Neuronal stem cell (in vitro differentiated cells): ENCODE measurements at places on chromosomes 2 and 18.

DNA sequence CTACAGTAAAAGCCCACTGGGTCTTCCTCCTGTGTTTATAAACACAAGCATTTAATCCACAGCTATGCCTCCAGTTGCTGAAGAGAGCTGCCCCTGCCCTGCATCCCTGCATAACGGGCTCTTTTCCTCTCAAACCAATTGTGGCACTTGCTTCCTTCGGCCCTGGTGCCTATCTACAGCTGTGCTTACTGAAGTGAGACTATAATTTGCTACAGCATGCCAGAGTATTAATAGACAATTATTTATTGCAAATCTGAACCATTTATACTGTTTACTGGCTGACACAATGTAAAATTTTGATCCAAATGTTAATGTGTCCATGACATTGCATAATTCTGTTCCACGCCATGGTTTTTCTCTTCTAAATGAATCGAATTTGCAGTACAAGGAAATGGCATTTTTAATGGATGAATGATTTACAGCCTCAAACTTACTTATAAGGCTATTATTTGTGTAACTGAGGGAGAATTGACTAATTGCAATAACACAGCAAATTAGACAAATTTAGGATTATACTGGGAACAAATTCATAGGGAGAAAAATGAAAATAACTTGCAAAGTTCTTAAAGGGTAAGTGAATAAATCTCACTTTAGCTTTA is 457.0 kb upstream of the HNRNPA3 start:
- no peak for DNase-seq

- no peak for DNase-seq
These were observed 229.3 kb upstream of the ZSWIM2 start for GRCh38 chr2:187078297-187078696.

DNA sequence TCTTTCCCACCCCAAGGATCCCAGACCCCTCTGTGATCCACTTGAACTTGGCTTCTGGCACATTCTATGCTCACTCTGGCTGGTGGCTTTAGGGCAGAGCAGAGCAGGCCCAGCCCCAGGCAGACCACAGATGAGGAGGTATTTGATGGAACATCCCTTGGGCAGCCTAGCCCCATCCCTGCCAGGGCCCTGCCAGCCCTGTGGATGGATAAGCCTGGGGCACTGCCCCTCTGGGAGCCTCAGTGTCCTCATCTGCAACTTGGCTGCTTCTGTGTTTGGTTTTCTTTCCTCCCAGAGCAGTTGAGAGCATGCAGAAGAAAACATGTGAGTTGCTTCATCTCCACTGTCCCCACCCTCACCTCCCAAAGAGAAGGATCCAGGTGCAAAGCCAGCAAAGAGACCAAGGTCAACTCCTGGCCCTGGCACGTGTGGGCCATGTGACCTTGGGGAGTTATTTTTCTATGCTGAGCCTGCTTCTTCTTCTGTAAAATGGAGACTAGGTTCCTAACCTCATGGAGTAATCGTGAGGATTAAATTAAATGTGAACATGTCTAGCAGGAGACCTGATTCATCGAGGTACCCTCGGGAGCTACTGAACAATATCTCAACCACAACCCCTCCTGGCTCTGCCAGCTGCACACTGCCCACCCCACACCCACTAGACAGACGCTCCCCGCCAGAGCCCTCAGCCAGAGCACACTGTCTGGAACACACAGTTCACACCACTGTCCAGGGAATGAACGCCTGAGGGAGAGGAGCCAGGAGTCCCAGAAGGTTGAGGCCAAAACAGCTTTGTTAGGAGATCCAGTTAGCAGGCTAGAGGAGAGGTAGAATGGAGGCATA is 14.6 kb upstream of the TNS1 start:
- DNase-seq = no peak

DNA sequence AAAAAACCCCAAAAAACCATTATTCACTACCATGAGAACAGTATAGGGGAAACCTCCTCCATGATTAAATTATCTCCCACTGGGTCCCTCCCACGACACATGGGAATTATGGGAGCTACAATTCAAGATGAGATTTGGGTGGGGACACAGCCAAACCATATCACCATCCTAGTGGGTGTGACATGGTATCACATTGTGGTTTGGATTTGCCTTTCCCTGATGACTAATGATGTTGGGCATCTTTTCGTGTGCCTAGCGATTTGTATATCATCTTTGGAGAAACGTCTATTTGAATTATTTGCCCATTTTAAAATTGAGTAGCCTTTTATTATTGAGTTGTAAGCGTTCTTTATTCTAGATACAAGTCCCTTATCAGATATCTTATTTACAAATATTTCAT is 8.7 kb upstream of the ASAP2 start:
- DNase-seq = no peak

DNA sequence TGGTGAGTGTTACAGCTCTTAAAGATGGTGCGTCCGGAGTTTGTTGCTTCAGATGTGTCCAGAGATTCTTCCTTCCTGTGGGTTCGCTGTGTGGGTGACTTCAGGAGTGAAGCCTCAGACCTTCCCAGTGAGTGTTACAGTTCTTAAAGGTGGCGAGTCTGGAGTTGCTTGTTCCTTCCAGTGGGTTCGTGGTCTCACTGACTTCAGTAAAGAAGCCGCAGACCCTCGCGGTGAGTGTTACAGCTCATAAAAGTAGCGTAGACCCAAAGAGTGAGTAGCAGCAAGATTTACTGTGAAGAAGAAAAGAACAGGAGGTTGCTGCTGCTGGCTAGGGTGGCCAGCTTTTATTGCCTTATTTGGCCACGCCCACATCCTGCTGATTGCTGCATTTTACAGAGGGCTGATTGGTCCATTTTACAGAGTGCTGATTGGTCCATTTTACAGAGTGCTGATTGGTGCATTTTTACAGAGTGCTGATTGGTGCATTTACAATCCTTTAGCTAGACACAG is 34.0 kb upstream of the SPTBN1 start:
- DNase-seq = no peak

- DNase-seq = no peak
These were observed 81.7 kb downstream of the GBX2 start for GRCh38 chr2:236086403-236086970.

DNA sequence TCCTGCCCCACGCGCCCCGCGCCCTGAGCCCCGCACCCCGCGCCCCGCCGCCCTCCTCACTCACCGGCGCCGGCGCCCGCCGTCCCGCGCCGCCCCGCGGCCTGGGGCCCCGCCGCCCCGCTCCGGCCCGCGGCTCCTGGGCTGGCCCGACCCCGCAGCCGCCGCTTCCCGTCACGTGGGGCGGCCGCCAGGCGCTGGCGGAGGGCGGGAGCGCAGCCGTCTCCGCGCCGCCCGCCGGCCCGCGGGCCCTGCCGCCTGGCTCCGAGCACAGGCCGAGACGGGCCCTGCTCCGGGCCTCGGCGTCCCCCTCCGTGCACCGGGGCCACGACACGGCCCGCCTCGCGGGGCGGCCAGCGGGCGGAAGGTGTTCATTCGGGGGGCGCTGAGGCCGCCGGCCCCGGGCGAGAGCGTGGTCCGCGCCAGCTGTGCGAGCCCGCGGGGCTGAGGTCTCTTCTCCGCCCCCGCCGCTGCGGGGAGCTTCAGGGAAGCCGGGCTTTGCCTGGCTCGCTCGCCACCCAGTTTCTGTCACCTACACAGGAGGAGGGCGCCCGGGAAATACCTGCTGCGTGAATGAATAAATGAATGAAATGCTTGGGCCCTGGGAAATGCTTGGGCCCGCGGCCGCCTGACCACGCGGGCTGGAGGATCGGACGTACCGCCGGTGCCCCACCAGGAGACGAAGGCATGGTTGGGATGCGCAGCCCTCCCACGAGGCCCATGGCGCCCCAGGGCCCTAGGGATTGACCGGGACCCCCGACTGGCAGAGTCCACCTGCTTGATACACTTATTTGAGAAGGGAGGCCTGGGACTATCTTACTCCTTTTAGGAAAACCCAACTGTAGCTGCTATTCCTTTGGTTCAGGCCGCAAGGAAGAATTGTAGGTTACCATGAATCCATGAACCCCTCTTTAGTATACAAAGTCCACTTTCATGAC is at the start of gene TGFBRAP1:
Gene TGFBRAP1 (minus strand): TSS at position 175 of the 935 bp plus-strand sequence. CDS start 21,434 bp downstream, outside the sequence.
- peak; percentile 41 for DNase-seq

DNA sequence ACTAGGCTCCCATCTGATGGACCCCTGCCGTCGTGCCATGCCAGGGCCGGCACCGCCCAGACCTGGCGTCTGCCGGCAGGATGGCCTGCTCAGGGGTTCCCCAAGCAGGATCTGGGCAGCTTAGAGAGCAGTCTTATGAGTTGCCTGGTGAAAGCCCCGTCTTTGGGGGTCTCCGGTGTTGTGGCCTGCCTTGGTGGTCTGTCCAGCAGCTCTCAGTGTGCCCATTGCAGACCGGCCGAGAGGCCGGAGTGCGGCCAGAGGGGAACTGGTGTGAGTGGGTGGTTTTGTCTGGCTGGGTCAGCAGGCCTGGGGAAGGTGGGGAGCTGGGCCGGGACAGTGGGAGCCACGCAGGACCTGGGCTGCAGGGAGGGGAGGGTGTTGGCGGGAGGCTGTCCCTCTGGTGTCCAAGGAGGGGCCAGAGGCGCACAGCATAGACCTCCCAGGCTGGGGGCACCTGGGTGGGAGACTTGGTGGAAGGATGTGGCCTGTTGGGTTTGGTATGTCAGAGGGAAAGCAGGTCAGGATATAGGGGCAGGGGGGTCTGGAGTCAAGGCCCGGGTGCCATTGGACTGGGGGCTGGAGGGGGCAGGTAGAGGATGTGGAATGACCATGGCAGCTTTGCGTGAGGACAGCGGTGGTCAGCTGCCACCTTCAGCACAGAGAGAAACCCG is 16.5 kb downstream of the GPC1 start:
- no peak for DNase-seq

DNA sequence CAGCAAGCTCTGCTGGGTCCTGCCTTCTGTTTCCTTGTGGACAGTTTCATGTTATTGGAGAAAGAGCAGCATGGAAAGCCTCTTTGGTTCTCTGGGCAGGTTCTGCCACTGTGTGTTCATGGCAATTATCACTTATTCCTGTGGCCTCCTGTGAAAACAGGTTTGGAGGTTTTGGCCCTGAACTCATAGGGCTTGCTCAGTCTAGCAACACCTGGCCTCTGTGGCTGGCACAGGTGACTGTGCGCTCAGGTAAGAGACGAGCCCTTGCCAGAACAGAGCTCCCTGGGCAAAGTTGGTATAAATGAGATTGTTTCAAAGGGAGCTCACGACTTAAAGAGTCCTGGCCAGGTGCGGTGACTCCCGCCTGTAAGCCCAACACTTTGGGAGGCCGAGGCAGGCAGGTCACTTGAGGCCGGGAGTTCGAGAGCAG is 5.7 kb downstream of the CEP68 start:
- DNase-seq = no peak
